A549 treated with AZD2906 at 1 μM for 4 hours (cell line): ENCODE measurements at places on chromosomes 4 and X. TPM values are rescaled to one million over a fixed set of nuclear protein-coding genes. Genes with fewer than 3 reads are reported as not detected.

Gene GLOD5
- not detected in 5 replicates for total RNA-seq

Gene IL1RAPL1
- not detected in 5 replicates for total RNA-seq

Gene GPR173
- total RNA-seq, result 0.02 TPM in 4 of 5 replicates, not detected in the other

Gene FANCB
- total RNA-seq, result 2.3 to 3.6 TPM (median 2.7 TPM) in 5 replicates

Gene CNGA1
- 0.06 to 0.09 TPM in 2 of 5 replicates, not detected in the others for total RNA-seq

Gene BCLAF3
- total RNA-seq, result 2.7 to 4.1 TPM (median 3.0 TPM) in 5 replicates

Gene MRFAP1
- total RNA-seq, result 276 to 288 TPM (median 276 TPM) in 5 replicates

Gene CLDN22
- total RNA-seq, result not detected in 5 replicates

Gene DUX4
- total RNA-seq, result not detected in 5 replicates

Gene IL2
- not detected in 5 replicates for total RNA-seq

Gene CCDC120
- 2.7 to 4.4 TPM (median 3.5 TPM) in 5 replicates for total RNA-seq

Gene SRPK3
- 0.03 to 0.11 TPM (median 0.06 TPM) in 3 of 5 replicates, not detected in the others for total RNA-seq

Gene SMARCA1
- 32.3 to 60.2 TPM (median 45.4 TPM) in 5 replicates for total RNA-seq

Gene MAGEE2
- not detected in 5 replicates for total RNA-seq

Gene CXCL5
- total RNA-seq, result 26.7 to 32.8 TPM (median 31.0 TPM) in 5 replicates

Gene TEX13D
- total RNA-seq, result not detected in 5 replicates

Gene UGT2B11
- 0.09 to 0.15 TPM (median 0.10 TPM) in 5 replicates for total RNA-seq

Gene VCX3B
- not detected in 5 replicates for total RNA-seq
